ENCODE measurements at places on chromosomes 7 and 10. TPM values are rescaled to one million over a fixed set of nuclear protein-coding genes. Genes with fewer than 3 reads are reported as not detected.

- no peak for DNase-seq
Observed at GRCh38 chr7:127390186-127390816, 2.2 kb downstream of the ZNF800 start.

- DNase-seq = peak; percentile 83
Observed at GRCh38 chr10:73906524-73907447, 4.1 kb upstream of the PLAU start.

GRCh38 chr10:14564268-14564744 is 210.4 kb downstream of the FAM107B start:
- DNase-seq = no peak

DNA sequence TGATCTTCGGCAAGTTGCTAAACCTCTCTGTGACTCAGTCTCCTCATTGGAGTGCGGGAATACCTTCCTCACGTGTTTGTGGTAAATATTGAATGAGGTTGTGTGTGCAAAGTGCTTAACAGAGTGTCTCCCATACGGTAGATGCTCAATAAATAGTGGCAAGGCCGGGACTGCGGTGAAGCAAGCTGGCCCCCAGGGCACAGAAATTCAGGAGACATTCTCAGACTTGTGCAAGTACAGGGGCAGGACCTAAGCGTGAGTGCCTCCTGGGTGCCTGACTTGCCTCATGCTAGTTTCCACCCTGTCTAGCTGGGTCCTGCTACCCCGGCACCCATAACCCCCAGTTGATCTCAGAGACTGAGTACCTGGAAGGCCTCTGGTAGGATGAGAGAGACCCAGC is 97.8 kb downstream of the CDH23 start:
- DNase-seq = no peak

DNA sequence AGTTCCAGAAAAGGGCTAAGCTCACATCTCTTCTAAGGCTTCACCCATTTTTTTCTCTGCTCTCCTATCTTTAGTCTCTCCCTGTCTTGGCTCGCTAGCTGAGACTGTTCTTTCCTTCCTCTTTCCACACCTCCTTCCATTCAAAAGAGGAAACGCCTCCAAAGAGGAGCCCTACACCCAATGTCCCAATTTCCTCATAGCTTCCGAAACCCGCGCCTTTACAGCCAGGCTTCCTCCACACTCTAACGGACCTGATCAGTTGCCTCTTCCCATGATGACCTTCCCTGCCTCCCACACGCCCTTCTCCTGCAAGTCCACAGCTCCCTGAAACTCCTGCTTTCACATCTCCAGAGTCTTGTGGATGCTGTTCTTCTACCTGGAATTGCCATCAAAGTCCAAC is 71.7 kb downstream of the COBL start:
- no peak for DNase-seq

GRCh38 chr7:130154131-130154500 is 51.1 kb downstream of the TMEM209 start:
- no peak for DNase-seq

GRCh38 chr10:26479766-26480492 is 41.8 kb downstream of the APBB1IP start:
- no peak for DNase-seq

DNA sequence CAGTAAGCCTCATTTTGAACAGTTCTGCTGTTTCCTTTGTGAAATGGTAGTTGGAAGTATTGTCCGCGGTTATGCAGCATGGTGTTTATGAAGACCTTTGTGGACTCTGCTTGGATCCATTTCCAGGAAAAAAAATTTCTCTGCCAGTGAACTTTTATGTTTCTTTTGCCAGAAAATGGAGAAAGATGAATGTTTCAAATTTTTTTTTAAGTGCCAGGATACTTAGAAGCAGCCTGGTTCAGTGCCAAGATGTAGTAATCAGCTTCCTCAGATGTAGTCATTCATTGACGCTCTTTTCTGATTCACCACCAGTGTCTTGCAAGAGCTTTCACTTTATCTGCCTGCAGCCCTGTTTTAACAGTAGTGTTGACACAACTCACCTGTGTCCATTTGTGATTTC is 258.2 kb downstream of the SDK1 start:
- no peak for DNase-seq

DNA sequence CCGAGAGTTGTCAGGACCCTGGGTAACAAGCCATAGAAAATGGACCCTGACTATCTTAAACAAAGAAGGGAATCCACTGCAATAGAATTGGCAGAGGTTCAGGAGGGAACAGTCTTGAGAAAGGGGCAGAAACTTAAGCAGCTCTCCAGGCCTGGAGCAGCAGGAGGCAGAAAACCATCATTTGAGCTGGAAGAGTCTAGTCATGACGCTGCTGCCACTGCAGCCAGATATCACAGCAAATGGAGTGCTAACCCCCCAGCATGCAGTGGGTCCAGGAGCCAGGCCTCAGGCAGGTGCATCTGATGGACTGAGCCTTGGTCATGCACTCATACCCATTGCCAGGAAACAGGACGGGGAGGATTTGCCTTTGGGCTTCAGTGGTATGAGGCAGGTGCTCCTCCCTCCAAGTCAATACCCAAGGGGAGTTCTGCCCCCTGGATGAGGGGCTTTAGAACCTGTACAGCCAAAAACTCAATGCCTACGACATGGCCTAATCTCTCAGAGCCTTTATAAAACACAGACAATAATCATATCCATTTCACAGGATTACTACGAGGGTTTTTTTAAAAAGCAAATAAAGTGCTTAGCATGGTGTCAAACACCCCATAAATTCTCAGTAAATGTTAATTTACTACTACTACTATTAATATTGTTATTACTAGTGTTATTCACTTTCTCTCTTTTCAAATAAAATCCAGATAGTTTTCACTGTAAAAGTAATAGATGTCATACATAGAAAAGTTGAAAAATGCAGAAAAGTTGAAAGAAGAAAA is 30.7 kb downstream of the DUSP5 start:
- no peak for DNase-seq

DNA sequence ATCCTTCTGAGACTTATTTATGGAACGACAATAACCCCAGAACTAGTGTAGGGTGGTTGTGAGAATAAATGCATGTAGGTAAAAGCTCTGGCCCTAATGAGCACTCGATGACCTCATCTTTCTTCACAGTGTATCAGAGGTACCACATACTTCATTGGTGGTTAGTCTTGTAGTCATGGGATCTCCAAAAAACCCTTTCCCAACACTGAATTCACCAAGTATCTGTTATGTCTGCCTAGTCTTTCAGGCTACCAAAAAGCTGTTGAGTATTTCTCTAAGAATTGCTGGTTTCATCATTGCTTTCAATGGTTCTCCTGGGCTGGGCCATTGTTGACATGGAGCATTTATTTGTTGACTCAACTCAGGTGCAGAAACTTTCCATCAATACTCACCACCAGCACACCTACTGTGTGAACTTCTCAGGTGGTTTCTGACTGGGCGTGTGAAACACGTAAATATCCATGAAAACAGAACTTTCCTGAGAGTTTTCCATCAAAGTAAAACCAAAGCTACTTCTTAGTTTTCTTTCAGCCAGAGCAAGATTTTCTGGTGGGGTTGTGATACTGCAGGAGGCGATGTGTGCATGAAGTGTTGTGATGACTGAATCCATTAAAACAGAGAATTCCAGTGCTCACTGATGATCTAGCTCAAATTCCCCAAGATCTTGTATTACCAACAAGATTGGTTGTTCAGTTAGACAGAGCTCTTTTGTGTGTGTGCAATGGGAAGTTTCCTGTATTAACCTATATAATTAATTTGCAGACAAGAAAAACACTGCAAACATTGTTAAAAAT is 51.4 kb upstream of the SLC35B4 start:
- DNase-seq = no peak

DNA sequence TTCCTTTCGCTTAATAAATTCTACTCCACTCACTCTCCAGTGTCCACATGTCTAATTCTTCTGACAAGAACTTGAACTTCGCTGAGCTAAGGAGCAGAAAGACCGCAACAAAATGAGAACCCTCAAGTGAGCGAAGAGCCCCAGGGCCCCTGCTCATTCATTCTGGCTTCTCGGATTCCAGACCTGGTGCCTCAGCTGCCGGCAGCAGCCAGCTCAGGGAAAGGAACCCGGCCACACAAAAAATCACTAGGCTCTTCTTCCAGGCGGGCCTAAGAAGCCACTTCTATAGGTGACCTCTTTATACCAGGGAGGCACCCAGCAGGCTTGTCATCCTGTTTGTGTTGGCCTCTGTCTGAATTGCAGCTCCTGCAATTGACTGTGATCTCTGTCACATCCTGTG is 33.3 kb downstream of the OTUD1 start:
- DNase-seq = no peak

- no peak for DNase-seq
Observed at GRCh38 chr7:50405221-50405620, 44.9 kb downstream of the FIGNL1 start.

- DNase-seq = no peak
Observed at GRCh38 chr10:72310636-72311035, 36.9 kb downstream of the DDIT4 start.

DNA sequence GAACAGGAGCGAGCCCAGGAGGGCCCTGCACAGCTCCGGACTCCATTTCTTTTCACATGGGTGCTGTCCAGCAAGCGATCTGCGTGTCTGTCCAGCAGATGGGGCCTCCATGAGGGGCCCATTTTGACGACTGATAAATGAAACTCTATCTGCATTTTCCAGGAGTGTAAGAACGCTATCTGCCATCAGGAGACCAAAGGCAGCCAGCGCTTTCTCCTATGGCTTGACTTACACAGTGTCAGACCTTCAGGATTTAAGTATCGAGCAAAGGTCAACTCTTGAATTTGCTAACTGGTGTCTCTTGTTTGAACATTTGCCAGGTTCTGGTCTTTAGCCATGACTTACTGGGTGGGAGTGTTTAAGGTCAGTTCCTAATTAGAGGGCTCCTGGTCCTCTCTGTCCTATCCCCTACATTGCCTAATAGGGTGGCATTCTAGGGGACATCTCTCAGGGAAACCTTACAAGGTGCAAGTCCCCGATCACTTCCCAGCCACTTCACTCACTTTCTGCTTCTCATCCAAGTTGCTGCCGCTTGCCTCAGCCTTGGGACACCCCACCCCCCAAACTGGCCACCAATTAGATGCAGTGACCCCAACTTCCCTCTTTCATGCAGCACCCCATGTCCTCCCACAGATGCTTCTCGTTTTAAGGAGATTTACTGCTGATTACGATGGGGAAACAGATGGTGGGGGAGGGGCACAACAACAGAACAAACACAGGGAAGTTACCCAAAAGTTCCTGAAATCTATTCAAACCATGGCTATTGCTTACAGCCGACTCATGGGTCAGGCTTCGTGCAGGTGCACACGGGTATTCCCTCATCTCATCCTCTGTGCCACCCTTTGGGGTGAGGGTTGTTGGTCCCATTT is 20.0 kb downstream of the VSIR start:
- DNase-seq = no peak

- no peak for DNase-seq
Observed at GRCh38 chr10:111137587-111137986, 60.8 kb downstream of the ADRA2A start.

DNA sequence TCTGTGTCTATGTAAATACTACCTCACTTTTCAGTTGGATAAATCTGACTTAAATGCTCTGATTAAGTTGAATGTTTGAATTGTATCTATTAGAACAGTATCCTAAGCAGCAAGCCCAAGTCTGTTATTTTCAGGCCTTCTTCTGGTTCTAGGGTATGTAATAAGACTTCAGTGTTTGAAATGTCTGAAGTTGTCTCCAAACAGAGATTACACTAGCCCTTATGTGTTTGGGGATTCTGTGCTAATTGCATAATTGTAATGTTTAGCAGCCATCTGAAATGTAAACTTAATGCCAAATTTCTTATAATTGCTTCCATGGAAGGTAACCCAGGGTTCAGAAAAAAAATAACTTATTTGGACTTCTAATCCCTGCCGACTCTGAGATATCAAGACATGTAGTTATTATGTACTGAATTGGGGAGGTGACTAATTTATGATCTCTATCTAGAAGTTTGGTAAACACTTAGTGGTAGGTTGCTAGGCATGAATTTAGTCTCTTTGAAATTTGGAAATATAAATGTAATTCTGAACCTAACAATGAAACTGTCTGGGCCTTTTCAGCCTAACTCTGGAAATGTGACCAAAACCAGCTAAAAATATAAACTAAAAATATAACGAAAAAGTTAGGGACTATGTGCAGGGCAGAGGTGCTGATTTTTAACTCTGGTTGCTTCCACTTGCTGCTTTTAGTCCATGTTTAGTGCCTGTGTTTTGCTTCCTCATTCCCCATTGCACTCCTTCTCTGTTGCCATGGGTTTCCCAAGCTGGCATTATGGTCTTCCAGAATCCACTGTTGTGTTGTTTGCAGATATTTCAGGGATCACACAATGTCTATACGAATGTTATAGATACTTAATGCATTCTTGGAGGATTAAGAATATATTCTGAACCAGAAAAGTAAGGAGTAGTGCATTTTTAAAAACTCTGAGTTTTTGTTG is 54.8 kb downstream of the MCU start:
- DNase-seq = no peak

- no peak for DNase-seq
Observed at GRCh38 chr10:88953662-88954061, 1.1 kb upstream of the ACTA2 start.

DNA sequence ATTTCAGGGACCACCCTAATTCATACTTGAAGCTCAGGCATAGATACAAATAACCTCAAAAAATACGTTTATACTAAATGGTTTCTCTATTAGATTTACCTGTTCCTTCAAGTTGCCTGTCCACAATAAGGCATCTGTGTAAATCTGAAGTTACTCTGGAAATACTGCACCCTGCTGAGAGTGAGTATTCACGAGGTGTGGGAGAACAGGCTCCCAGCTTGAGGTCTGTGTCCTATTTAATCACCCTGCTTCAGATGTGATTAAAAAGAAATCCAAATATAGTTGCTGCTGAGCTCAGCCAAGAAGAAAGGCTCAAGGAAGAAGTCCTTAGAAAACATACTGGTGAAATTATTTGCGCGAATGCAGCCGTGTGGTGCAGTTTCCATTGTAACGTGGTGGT is 136.8 kb downstream of the KLF6 start:
- DNase-seq = no peak

- no peak for DNase-seq
Observed at GRCh38 chr10:127462643-127463295, 86.3 kb upstream of the NPS start.

GRCh38 chr7:142954680-142955268 is 7.4 kb downstream of the KEL start:
- DNase-seq = no peak

DNA sequence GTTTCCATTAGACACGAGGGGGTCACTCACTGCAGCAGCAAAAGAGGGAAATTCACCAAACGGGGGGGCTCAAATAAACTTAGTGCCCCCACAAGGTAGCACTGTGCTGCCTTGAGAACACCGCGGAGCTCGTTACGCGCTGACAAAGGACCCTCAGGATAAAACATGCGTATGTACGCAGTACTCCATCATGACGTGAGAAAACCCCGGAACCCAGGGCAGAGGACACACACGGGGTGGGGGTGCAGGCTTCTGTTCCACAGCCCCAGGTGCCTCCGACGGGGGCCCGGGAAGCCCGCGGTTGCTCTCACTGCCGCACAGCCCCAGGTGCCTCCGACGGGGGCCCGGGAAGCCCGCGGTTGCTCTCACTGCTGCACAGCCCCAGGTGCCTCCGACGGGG is 232.4 kb downstream of the ZMYND11 start:
- DNase-seq = no peak

The CPVL gene
- 55.2 TPM for total RNA-seq

The CHAT gene
- not detected for total RNA-seq

The NPTX2 gene
- total RNA-seq = 6.8 TPM

The PIP gene
- not detected for total RNA-seq

The LIPF gene
- total RNA-seq = not detected

The BHLHA15 gene
- total RNA-seq = not detected

Data from heart right ventricle (tissue), 16 donors.